ENCODE measurements at places on chromosomes 2 and 18.

DNA sequence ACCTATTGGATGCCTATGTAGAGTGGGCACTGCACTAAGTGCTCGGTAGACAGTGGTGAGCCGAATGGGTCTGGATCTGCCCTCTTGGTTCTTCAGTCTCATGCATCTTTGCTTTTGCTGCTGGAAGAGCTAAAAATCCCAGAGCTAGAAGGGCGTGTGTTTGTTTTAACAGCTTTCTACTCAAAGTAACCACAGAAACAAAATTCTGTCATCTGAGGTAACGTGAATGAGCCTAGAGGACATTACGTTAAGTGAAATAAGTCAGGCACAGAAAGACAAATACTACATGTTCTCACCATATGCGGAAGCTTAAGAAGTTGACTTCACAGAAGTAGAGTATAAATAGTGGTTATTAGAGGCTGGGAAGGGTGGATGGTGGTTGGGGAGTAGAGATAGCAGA lies 119.8 kb downstream of the PLB1 start:
- DNase-seq: no peak

DNA sequence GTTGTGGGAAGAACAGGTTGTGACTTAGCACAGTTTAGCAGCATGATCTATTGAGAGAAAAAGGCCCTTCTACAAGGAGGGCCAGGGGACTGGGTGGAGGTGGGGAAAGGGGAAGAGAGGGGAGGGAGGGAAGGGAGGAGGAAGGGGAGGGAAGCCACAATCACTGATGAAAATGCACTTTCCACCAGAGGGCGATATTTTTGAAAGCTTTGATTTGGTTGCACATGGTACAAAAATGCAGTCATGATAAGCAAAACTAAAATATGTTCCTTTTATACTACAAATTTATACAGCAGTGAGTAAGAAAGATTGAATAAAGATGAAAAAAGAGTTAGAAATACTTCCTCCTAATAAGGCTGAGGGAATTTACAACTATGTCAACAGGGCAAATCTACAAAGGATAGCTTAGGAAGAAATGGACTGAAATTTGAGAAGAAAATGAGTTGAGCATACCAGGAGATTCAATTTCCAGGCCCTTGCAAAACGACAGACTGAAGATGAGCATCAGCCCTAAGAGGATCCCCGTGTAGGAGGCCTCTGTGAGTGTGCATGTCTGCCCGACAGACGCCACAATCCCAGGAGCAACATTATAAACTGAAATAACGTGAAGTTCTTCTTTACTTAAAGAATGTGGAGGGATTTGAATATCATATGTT lies 17.2 kb downstream of the SH3YL1 start:
- no peak for DNase-seq

- no peak for DNase-seq
Observed at GRCh38 chr2:190197143-190197720, 122.4 kb downstream of the HIBCH start.

DNA sequence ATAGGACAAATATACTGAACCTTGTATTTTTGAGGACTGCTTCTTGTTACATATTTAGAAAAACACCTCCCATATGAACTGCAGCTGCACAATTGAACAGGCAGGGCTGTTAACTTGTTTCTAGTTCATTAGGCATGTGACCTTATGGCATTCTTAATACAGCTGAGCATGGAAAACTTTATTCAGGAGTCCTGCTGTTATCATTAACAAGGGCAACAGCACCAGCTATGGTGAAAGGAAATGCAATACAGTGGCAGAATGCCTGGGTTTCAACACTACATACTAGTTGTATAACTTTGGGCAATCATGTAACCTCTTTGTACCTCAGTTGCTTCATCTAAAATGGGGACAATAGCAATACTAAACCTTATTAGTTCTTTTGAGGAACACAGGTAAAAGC lies 71.8 kb downstream of the GDF7 start:
- DNase-seq: no peak

GRCh38 chr2:132581991-132582738 lies 87.8 kb downstream of the LYPD1 start:
- DNase-seq: no peak

- DNase-seq: no peak
Observed at GRCh38 chr2:57434972-57435371, 611.6 kb upstream of the VRK2 start.

GRCh38 chr2:234958311-234958710 lies 6.5 kb downstream of the SH3BP4 start:
- DNase-seq: no peak

DNA sequence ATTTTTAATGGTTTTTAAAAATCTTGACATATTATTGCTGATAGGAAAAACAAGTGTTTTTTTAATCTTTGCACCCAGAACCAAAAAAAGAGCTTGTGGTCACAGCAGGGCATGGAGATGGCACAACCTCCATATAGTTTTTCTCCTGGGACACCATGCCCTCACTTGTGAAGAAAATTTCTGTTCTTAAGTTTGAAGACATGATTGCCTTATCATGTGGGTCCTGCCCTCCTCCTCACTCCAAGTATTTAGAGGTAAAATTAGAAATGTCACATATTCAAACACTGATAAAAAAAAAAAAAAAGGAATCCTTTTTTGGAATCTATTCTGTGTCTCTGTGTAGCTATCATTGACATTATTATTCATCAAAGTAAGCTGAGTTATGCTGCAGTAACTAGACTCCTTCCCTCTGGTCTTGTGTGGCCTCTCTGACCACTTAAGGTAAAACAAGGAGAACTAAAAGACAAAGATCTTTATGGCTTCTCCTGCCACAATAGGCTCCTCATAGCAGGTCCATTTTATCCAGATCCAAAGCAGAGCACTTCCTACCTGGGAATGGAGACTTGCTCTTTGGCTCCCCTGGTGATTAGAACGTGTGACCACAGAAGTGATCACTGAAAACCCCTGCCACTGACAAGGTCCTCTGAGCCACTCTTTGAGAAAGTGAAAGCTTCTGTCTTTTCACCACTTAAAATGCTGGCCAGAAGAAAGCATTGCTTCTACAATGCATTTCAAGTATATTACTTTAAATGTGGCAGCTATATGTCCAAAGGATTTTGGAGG lies 19.8 kb downstream of the ADD2 start:
- DNase-seq: no peak

GRCh38 chr2:192029089-192029488 lies 165.6 kb downstream of the TMEFF2 start:
- no peak for DNase-seq

- DNase-seq: no peak
Observed at GRCh38 chr18:62091487-62092120, 95.3 kb downstream of the PIGN start.

- DNase-seq: no peak
Observed at GRCh38 chr2:136235546-136235945, 117.6 kb upstream of the CXCR4 start.

- no peak for DNase-seq
Observed at GRCh38 chr2:19028587-19029375, 329.6 kb downstream of the OSR1 start.

GRCh38 chr2:18762667-18763066 lies 173.3 kb upstream of the NT5C1B start:
- DNase-seq: no peak

GRCh38 chr2:150549381-150549780 lies 61.9 kb upstream of the RND3 start:
- no peak for DNase-seq

DNA sequence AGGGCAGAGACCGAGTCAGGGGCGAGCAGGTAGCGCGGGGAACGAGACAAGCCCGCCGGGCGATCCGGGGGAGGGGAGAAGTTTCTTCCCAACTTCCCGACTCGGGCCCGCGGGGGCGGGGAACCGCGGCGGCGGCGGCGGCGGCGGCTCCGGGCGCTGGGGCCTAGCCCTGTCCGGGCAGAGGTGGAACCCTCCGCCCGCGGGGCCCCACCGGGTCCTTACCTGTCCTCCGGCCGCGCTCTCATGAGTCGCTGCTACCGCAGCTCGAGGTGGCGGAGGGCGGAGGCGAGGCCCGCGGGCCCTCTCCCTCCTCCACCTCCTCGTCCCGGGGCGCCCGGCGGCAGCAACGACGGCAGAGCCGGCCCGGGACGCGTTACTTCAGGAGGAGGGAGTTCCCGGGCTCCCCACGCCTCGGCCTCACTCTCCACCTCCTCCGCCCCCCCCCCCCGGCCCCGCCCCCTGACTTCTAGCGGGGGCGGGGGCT lies at the start of gene YES1:
TSS of gene YES1 (minus strand) at position 351 of the 484 bp plus-strand sequence. CDS start 55,415 bp downstream, outside the sequence.
- peak; percentile 90 for DNase-seq

DNA sequence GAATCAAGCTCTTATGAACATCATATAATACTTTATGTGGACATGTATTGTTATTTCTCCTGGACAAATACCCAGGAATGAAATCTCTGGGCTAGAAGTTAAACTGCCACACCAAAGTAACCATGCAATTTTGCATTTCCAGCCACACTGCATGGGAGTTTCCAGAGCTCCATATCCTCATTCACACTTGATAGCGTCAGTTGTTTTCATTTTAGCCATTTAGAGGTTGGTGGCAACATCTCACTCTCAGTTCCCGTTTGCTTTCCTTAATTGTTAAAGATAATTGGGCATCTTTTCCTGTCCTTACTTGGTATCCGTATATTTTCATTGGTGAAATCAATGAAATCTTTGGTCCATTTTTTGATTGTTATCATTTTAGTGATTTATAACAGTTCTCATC lies 47.8 kb downstream of the SH3YL1 start:
- DNase-seq: no peak

GRCh38 chr2:86226070-86226469 lies 26.8 kb downstream of the MRPL35 start:
- DNase-seq: no peak

DNA sequence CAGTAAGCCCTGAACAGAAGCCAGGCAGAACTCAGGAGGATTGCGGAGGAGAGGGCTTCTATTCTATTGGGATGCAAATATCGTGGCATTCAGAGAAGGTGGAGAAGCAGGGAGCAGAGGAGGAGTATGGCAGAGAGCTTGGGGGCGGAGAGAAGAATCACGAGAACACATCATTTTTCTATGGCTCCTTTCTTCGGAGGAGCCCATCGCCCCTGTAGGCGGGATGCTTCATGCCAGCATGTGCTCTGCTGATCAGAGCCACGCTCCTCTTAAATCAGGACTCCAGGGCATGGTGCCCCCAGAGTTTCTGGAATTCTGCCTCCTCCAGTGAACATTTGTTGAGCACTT lies 71.1 kb downstream of the CIB4 start:
- DNase-seq: peak; percentile 21

GRCh38 chr2:57906152-57906732 lies 140.4 kb upstream of the VRK2 start:
- no peak for DNase-seq

DNA sequence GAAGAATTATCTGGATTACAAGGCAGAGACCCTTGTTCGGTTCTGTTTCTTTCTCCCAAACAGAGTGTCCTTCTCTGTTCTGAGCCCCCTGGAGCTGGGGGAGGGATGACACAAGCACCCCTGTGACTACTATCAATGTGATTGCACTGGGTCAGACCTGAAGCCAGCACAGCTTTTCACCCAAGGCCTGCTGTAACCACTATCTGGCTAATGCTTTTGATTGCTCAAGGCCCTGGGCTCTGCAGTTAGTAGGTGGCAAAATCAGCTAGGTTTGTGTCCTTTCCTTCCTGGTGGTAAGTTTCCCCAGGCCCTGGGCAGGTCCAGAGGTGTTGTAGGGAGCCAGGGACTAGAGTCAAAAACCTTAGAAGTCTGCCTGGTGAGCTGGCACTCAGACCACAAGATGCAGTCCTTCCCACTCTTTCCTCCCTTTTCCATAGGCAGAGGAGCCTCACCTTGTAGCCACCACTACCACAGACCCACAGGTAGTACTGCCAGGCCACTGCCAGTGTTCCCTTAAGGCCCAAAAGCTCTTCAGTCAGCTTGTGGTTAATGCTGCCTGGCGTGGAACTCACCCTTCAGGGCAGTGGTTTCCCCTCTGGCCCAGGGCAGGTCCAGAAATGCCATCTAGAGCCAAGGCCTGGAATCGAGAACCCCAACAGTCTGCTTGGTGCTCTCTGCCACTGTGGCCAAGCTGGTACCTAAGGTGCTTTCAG lies 83.0 kb downstream of the FAM117B start:
- no peak for DNase-seq

GRCh38 chr18:9696112-9696511 lies 12.0 kb upstream of the RAB31 start:
- no peak for DNase-seq

GRCh38 chr2:233865838-233866237 lies 2.3 kb downstream of the MSL3B start:
- DNase-seq: no peak

GRCh38 chr2:117071556-117072102 lies 742.9 kb upstream of the DDX18 start:
- peak; percentile 56 for DNase-seq

DNA sequence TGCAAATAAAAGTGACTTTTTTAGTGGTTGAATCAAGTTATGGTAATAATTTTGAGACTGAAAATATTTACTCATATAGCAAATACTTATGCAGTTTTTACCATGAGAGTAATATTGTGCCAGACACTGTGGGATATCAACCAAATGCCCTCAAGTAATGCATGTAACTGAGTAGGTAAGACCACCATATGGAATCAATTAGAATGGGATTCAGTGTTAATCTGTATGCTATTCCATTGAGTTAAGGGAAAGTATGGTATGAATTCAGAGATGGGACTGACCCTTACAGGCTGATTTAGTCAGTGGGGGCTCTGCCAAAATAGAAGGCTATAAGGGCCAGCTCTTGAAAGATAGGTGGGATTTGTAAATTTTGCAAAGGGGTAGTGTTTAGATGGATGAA lies 131.6 kb downstream of the CCDC85A start:
- DNase-seq: no peak

GRCh38 chr2:170836027-170836426 lies 19.3 kb downstream of the GAD1 start:
- DNase-seq: no peak

- DNase-seq: no peak
Observed at GRCh38 chr18:57791911-57792310, 11.2 kb downstream of the ATP8B1 start.

GRCh38 chr2:238929242-238930081 lies 81.6 kb downstream of the TWIST2 start:
- DNase-seq: peak; percentile 52

GRCh38 chr2:192278701-192279100 lies 84.0 kb upstream of the TMEFF2 start:
- DNase-seq: no peak

- no peak for DNase-seq
Observed at GRCh38 chr2:150388289-150388625, 99.2 kb downstream of the RND3 start.

DNA sequence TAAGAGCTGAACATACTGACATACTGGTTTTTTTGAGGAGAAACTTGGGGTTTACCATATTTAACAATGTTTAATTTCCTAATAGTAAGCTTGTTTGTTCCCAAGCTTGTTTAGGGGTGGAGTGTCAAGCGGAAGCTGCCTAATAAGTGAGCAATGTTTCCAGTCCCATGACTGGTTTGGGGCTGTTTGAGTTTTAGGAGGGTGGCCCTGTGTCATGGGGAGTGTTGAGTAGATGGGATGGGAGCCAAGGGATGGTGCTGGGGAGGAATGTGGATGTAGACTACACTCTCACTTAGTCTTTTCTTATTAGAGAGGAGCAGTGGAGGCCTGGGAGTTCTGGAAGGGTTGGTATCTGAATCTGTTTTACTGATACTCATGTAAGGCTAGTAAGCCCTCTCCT lies 128.5 kb downstream of the TANC1 start:
- no peak for DNase-seq
